ENCODE measurements at places on chromosomes 4 and X.

GRCh38 chr4:168631241-168632162, 134.7 kb downstream of the PALLD start:
- peak; percentile 45 for DNase-seq

- no peak for DNase-seq
Measured at GRCh38 chr4:67207941-67208441, 337.3 kb downstream of the CENPC start.

DNA sequence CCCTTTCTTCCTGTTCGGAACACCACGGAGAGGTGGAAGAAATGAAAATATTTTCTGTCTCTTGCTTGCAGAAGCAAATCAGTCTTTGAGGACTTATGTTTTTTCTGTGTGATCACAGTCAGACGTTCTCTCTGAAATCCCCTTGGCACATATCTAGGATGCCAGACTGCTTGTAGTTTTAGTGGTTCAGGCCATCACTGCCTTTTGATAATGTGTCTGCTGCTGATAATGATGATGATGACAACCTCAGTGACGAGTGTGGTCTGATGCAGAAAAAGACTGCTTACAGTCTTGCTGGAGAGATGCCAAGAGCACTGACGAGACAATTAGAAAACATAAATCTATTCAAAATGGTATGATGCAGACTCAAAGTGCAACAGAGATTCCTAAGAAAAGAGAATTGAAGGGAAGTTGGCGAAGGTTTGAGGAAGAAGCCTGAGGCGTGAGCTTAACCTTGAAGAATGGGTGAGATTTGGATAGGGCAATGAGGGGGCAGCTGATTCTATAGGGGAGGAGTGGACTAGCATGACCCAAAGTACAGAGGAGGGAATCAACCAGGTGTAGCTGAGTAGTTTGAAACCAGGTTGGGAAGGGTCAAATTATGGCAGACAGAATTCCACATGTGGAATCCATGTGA, 7.9 kb downstream of the RAB33A start:
- DNase-seq: no peak

DNA sequence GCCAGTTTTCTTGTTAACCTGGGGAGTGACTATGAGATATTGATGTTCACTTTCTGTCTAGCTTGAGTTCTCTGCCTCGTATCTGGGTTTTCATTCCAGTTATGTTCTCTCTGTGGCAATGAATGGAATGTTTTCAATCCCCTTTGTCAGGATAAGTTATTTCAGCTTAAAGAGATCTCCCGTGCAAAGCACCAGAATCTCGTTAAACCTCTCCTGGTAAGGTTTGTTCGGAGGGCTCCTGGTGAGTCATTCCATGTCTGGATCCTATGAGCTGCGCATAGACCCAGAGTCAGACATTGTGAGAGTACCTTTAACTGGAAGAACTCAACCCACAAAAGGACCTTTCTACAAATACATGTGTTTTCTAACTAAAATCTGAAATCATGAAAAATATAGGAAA, 51.0 kb downstream of the KDR start:
- DNase-seq: no peak

DNA sequence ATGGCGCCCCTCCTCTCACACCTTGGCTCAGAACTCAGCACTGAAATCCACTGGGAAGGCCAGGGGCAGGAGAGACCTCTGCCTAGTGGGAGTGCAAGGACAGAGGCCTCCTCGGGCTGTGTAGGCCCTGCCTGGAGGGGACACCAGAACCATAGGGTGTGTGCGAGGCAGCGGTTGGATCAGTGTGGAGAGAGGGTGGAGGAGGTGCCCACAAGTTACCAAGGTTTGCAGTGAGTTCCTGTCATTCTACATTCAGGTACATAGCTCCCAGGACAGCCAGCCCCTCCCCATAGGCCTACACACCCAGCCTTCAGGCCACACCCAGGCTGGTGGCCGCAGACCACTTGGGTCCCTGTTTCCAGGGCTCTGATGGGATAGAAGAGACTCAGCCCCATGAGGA, 19.2 kb upstream of the SPON2 start:
- no peak for DNase-seq

DNA sequence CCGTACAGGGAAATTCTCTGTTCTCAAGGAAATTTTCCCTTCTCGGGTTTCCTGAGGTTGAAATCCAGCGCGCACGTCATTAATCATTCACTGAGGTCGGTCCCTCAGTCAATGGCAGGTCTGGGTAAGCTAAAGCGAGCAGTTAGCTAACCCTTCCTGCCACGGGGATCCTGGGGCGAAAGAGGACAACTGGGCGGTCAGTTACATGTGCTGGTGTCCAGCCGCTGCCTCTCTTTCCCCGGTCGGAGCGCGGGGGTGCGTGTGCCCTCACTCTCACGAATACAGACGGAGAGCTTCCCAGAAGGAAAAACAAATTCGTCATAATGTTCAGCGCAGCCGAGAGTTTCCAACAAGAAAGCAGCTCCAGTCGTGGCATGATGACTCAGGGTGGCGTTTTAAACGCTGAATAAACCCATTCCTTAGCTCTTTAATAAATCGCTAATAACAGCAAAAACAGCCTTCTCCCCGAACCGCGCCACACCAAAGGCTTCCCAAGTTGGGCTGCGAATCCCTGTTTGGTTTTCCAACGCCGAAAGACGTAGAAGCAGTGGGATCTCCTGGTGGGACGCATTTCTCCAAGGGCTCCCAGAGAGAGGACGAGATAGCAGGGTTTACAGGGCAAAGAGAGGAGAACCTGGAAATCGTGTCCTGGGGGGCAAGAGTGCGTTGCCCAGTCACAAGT, 752 bp upstream of the FGF5 start:
- DNase-seq: peak; percentile 67

Measured in HCEC 1CT (cell line).